ENCODE measurements at places on chromosomes 7 and 10. TPM values are rescaled to one million over a fixed set of nuclear protein-coding genes. Genes with fewer than 3 reads are reported as not detected.

GRCh38 chr7:2287745-2288144 is 26.5 kb downstream of the SNX8 start:
- no peak for DNase-seq
- H3K36me3 ChIP-seq: no peaks in the 10 kb centered on the region
- H3K27me3 ChIP-seq: no peaks in the 10 kb centered on the region
- no peaks in the 10 kb centered on the region for H3K4me1 ChIP-seq

GRCh38 chr10:26491934-26492333 is 53.8 kb downstream of the APBB1IP start:
- DNase-seq: no peak
- H3K4me3 ChIP-seq: no peak overlapping the region
- H3K36me3 ChIP-seq: no peaks in the 10 kb centered on the region
- H3K4me1 ChIP-seq: no peaks in the 10 kb centered on the region

DNA sequence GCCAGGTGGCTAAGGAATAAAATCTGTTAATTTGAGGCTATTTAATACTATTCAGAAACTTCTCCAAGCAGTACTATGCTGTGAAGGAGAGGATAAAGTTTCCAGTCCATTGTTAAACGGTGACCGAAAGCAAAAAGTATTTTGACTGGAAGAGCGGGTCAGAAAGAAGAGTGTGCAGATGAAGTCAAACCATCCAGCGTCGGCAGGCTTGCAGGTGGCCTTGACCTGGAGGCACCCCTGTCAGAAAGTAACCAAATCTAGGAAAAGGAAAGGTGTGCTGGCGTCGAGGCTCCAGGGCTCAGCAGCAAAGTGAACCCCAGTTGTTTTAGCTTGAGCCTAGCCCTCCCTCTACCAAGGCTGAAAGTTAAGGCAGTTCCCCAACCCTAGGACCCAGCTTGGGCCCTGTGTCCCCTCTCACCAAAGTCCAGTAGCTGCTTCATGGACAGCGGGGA is 544 bp downstream of the PDK4 start:
- H3K4me3 ChIP-seq: peak overlapping the region; percentile 94
- H3K27ac ChIP-seq: peak overlapping the region; percentile 88
- H3K36me3 ChIP-seq: no peaks in the 10 kb centered on the region
- no peaks in the 10 kb centered on the region for H3K27me3 ChIP-seq
- DNase-seq: no peak

DNA sequence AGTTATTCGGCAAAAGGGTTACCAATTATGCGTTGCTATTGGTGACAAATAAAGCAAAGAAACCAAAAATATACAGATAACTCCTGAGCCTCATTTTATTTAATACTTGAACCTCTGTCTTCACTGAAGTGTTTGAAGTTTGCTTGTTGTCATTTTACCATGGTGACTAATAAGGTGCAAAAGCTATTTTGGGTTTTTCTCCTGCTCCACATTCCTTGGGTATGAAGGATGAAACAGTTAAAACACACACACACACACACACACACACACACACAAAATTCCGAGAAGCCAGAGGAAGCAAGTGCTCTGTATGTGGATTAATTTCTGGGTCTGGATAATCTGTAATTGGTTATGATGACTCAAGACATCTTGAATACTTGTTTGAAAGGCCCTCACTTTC is 246.5 kb downstream of the COBL start:
- no peak overlapping the region for H3K27ac ChIP-seq
- H3K27me3 ChIP-seq: no peaks in the 10 kb centered on the region
- no peak for DNase-seq
- no peaks in the 10 kb centered on the region for H3K4me1 ChIP-seq
- no peaks in the 10 kb centered on the region for H3K36me3 ChIP-seq
- no peak overlapping the region for H3K4me3 ChIP-seq

DNA sequence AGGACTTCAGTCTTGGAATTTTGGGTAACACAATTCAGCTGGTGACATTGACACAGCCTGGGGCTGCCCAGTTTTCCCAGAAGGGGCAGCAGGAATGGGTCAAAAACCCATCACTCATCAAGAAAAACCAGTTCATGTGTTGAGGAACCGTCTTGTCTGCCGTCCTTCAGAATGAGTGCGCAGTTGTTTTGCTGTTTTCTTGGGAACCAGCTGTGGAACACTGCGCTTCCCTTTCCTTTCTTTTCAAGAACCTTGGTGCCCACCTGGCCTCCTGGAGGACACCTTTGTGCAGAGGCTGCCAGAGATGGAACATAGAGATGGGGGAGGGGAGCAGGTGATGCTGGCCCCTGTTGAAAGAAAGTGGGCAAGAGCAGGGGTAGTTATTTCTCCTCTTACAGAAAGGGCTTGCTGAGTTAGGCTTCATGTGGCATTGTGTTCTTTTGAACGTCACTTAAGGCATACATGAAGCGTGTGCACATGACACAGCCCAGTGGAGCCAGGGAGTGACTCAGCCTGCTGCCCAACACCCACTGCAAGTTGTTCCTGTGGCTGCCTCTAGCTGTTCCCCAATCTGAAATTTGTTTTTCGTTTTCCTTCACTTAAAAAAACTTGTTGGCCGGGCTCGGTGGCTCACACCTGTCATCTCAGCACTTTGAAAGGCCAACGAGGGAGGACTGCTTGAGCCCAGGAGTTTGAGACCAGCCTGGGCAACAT is 87.4 kb upstream of the TNS3 start:
- no peaks in the 10 kb centered on the region for H3K27me3 ChIP-seq
- no peaks in the 10 kb centered on the region for H3K36me3 ChIP-seq
- no peaks in the 10 kb centered on the region for H3K4me1 ChIP-seq
- DNase-seq: peak; percentile 95
- no peak overlapping the region for H3K4me3 ChIP-seq

DNA sequence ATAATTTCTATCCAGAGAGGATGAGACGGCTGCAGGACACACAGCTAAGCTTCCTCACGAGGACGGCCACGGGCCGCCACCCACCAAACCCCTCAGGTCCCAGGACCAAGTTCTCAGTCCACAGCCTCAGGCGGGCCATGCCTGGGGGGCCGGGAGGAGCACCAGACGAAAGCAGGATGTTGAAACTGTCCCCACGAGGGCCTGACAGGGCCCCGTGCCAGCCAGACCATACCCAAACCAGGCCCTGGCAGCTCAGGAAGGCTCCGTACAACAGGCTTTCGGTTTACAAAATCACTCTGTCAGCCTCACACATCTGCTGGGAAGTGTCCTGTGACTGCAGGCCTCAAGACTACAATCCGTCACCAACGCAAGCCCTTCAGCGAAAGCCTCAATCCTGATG is 14.5 kb downstream of the TUBGCP2 start:
- peak; percentile 85 for DNase-seq
- H3K4me3 ChIP-seq: no peak overlapping the region
- H3K4me1 ChIP-seq: no peaks in the 10 kb centered on the region

- no peaks in the 10 kb centered on the region for H3K36me3 ChIP-seq
- no peak overlapping the region for H3K4me3 ChIP-seq
- no peak overlapping the region for H3K27ac ChIP-seq
- no peaks in the 10 kb centered on the region for H3K4me1 ChIP-seq
Observed at GRCh38 chr10:65135508-65135907, 1614.3 kb downstream of the REEP3 start.

GRCh38 chr7:31997423-31997822 is 72.8 kb downstream of the PDE1C start:
- H3K27me3 ChIP-seq: no peaks in the 10 kb centered on the region
- no peaks in the 10 kb centered on the region for H3K4me1 ChIP-seq
- no peaks in the 10 kb centered on the region for H3K36me3 ChIP-seq
- no peak for DNase-seq

DNA sequence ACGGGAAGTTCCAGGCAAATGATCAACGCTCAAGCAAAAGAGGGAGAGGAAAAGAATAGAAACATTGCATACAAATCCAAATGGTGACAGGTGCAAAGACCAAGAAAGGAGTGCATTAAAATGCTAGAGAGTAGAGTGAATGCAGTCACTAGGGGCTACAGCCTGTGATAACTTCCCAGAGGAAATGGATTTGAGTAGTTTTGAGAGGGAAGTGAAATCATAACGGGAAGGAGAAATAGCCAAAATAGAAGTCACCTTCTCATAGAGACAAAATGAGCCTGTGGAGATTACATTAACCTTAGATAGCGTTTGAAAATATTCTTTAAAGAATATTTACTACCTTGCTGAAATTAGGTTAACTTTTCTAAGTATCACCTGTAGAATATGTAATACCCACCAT is 26.5 kb downstream of the NUP42 start:
- no peaks in the 10 kb centered on the region for H3K4me1 ChIP-seq
- H3K4me3 ChIP-seq: no peak overlapping the region
- no peaks in the 10 kb centered on the region for H3K27me3 ChIP-seq

GRCh38 chr7:140673063-140673773 is 473 bp downstream of the ADCK2 start:
- no peaks in the 10 kb centered on the region for H3K4me1 ChIP-seq
- DNase-seq: peak; percentile 82
- H3K36me3 ChIP-seq: no peaks in the 10 kb centered on the region
- H3K27ac ChIP-seq: no peak overlapping the region

- no peaks in the 10 kb centered on the region for H3K4me1 ChIP-seq
- no peaks in the 10 kb centered on the region for H3K36me3 ChIP-seq
- peaks cover 2% of the 10 kb centered on the region for H3K27me3 ChIP-seq
- DNase-seq: peak; percentile 9
Observed at GRCh38 chr7:1367501-1368183, 91.6 kb downstream of the MICALL2 start.

- H3K4me1 ChIP-seq: no peaks in the 10 kb centered on the region
- no peak overlapping the region for H3K4me3 ChIP-seq
- H3K27ac ChIP-seq: no peak overlapping the region
Observed at GRCh38 chr10:45420453-45421192, 46.6 kb downstream of the ALOX5 start.

- no peak overlapping the region for H3K27ac ChIP-seq
- no peaks in the 10 kb centered on the region for H3K27me3 ChIP-seq
- no peak for DNase-seq
Observed at GRCh38 chr7:35993113-35993512, 159.9 kb upstream of the EEPD1 start.

GRCh38 chr10:6463366-6463765 is 116.7 kb downstream of the PRKCQ start:
- DNase-seq: no peak
- no peak overlapping the region for H3K27ac ChIP-seq
- H3K4me3 ChIP-seq: no peak overlapping the region
- no peaks in the 10 kb centered on the region for H3K4me1 ChIP-seq
- H3K36me3 ChIP-seq: no peaks in the 10 kb centered on the region
- no peaks in the 10 kb centered on the region for H3K27me3 ChIP-seq

- H3K4me1 ChIP-seq: no peaks in the 10 kb centered on the region
- no peak overlapping the region for H3K4me3 ChIP-seq
- no peaks in the 10 kb centered on the region for H3K36me3 ChIP-seq
- peak; percentile 62 for DNase-seq
- H3K27me3 ChIP-seq: no peaks in the 10 kb centered on the region
Observed at GRCh38 chr7:80583901-80584300, 54.5 kb upstream of the CD36 start.

GRCh38 chr7:93172683-93173082 is 24.5 kb upstream of the SAMD9L start:
- H3K27me3 ChIP-seq: no peaks in the 10 kb centered on the region
- no peaks in the 10 kb centered on the region for H3K4me1 ChIP-seq
- no peak overlapping the region for H3K27ac ChIP-seq
- no peak overlapping the region for H3K4me3 ChIP-seq

- DNase-seq: no peak
- H3K4me1 ChIP-seq: no peaks in the 10 kb centered on the region
- no peaks in the 10 kb centered on the region for H3K27me3 ChIP-seq
- no peak overlapping the region for H3K4me3 ChIP-seq
Observed at GRCh38 chr7:15284396-15284795, 277.4 kb downstream of the AGMO start.

DNA sequence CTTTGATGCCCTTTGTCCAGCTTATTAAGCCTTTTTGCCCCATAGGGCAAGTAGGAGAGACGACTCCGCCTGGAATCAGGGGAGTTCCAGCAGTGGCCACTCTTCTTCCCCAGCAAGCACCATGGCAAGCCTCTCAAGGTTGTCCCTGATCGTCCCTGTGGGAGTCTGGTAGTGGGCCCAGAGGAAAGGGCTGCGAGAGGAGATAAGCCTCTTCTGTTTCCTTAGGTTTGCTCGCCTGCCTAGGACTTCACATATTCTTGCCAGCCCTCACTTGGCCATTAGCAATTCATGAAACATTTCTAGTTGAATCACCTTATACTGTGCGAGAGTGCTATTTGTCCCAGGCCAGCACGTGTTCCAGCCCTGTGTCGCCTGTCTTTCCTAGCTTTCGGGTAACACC is 47.8 kb upstream of the CPN1 start:
- no peak overlapping the region for H3K27ac ChIP-seq
- H3K27me3 ChIP-seq: no peaks in the 10 kb centered on the region
- H3K4me1 ChIP-seq: no peaks in the 10 kb centered on the region
- H3K36me3 ChIP-seq: no peaks in the 10 kb centered on the region
- no peak overlapping the region for H3K4me3 ChIP-seq

GRCh38 chr7:75626954-75627353 is 111.8 kb downstream of the HIP1 start:
- H3K4me1 ChIP-seq: no peaks in the 10 kb centered on the region
- H3K27me3 ChIP-seq: no peaks in the 10 kb centered on the region
- no peak overlapping the region for H3K27ac ChIP-seq
- H3K36me3 ChIP-seq: no peaks in the 10 kb centered on the region
- H3K4me3 ChIP-seq: no peak overlapping the region
- no peak for DNase-seq

DNA sequence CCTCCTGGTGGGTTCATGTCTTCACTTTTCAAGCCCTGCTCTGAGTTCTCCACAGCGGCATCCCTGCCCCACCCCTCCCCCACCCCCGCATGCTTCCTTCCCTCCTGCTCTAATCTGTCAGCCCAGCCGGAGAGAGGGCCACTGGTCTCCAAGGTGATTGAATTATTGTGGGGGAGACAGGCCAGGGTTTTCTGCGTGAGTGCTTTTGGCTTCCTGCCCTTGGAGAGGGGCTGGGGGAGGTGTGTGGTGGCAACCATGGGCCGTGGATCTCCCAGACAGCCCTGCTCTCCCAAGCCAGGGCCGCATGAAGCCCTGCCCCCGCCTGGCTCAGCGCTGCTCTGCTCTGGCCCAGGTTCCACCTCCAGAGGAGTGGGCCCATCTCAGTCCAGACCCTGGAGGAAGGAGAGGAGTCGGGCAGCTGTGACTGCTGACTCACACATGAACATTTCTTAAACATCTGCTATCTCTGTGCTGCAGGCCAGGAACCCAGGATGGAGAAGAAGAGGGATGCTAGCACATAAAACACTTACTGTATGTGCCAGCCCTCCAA is 109.9 kb downstream of the ZMIZ1 start:
- H3K27ac ChIP-seq: no peak overlapping the region
- H3K27me3 ChIP-seq: no peaks in the 10 kb centered on the region
- no peak for DNase-seq
- H3K4me1 ChIP-seq: no peaks in the 10 kb centered on the region
- H3K4me3 ChIP-seq: no peak overlapping the region

SLC16A12 gene
- 0.45 TPM for total RNA-seq

AKR1C8 gene
- 0.30 TPM for total RNA-seq

SLC13A4 gene
- total RNA-seq: 2.2 TPM

DIP2C gene
- 38.7 TPM for total RNA-seq

LGI1 gene
- 5.1 TPM for total RNA-seq

TMEM130 gene
- total RNA-seq: 15.3 TPM

FAM131B gene
- 2.8 TPM for total RNA-seq

CYCS gene
- 36.3 TPM for total RNA-seq

EPHA1 gene
- 0.45 TPM for total RNA-seq

MYL7 gene
- total RNA-seq: not detected

GPR15LG gene
- not detected for total RNA-seq

Measured in aorta (tissue), 5 donors.